ENCODE measurements at places on chromosomes 12 and 14. TPM values are rescaled to one million over a fixed set of nuclear protein-coding genes. Genes with fewer than 3 reads are reported as not detected.

- DNase-seq, result no peak
Measured at GRCh38 chr12:53961025-53961761, 6.5 kb downstream of the HOXC12 start.

DNA sequence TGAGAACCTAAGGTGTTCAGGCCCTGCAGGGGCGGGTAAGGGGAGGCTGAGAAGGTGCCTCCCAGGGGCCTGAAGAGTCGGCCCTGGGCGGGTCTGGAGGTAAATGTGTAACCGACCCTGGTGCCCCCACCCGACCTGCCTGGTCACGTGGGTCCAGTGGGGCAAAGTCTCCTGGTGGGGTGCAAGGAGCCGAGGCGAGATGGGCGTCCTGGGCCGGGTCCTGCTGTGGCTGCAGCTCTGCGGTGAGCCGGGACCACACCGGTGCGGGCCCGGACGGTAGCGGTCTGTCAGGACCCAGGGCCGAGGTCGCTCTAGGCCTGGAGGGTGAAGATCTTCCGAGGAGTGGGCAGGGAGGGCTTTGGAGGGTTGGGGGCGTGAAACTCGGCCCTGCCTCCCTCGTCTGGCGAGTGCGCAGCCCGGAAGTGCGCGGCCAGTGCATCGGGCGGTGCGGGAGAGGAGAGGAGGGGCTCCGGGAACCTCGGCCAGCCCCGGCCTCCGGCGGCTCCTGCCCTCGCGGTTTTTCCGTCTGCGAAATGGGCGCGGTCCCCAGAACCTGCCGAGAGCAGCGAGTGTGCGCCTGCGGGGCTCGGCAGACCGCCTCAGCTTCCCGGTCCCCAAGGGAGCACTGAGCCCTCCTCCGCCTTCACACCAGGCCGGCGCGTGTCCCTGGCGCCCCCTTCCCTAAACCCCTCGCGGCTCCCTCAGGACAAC, at the start of gene AMN:
TSS of gene AMN (plus strand) at position 174 of the 711 bp plus-strand sequence. CDS start at position 200, 26 bp downstream.
- no peak for DNase-seq

GRCh38 chr14:96165493-96166436, 38.9 kb upstream of the BDKRB2 start:
- no peak for DNase-seq

- peak; percentile 81 for DNase-seq
Measured at GRCh38 chr12:9649532-9649940, 20.0 kb upstream of the CLEC2D start.

The SLCO1B3 gene
- not detected for total RNA-seq

DNA sequence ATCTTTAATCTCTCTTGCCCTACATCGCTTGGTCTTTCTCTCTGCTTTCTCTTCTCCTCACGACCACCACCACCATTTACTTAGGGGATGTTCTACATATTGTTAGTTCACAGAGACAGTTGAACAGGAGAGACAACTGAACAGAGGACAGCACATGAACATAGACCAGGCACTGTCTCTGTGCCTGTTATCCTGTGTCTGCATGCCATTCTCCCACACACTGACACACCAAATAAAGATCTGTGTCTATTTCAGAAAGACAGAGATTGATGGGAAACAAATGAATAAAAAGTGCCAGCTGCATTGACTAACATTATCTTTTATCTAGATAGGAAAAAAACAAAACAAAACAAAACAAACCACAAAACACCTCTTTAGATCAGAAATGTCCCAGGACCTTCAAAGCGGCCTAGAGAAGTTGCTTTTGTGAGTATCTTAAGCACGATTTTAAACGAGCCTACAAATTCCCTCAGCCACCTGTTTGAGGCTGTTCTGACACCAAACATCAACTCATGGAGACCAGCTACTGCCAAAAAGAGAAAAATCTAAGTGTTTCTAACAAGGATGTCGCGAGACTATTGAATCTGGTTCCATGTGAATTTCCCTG, 77.6 kb upstream of the PARP11 start:
- no peak for DNase-seq

The POC1B gene
- 28.9 TPM for total RNA-seq

The DDX54 gene
- total RNA-seq, result 150 TPM

DNA sequence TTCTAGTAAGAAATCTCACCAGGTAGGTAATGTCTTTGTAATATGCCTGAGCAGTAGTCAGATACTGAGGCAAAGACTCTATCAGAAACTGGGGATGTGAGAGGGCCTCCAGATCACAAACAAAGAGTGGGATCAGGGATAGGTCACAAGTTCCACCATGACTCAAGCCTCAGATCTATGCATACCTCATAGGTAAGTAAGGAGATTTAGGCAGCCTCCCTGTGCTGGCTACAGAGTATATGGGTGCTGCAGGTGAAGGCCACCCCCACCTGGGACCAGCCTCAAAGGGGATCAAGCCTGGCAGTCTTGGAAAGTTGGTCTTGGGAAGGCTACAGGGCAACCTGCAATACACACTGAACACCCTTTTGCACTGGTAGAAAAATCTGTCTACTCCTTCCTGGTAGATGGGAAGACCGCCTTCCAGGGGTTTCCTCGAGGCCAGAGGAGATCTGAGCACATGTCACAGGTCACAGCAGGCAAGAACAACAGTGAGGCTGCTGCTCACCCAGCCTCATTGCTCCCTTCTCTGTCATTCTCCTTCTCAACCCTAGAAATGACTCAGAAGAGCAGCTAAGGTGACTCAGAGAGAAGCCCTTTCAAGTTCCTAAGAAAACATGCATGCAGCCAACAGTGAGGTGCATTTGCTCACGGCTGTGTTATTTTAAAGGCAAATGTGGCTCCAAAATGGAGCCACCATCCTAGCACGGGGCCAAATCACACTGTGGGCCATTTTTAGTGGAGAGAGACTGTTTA, 143.4 kb upstream of the CDKN3 start:
- no peak for DNase-seq

DNA sequence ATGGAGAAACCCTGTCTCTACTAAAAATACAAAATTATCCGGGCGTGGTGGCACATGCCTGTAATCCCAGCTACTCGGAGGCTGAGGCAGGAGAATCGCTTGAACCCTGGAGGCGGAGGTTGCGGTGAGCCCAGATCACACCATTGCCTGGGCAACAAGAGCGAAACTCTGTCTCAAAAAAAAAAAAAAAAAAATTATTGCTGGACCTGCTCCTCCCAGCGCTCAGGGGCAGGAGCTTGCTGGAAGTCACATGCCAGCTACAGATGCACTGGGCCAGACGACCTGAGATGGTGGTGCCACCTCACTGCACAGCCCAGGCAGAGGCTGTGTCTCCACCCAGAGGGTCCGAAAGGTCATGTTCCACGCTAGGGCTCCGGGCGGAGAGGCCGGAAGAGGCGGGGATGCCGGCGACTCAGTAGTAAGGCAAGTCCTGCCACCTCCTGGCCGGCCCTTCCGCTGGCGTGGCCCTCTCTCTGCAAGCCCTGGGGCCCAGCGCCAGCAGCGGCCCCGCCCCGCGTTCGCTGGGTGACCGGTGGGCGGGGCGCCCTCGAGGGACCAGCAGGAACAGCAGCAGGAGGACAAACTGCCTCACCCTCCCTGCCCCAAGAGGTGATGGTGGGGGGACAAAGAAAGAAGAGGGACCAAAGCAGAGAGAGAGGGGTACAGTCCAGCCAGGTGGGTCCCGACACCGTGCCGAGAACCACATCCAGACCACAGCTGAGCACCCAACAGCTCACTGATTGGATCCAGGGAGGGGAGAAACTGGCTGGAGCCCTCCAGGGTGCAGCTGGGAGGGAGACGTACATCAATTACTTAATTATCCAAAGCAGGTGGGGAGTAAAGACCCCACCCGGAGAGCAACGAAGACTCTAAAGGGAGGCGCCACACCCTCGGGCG, 3.6 kb upstream of the RHOF start:
- no peak for DNase-seq

DNA sequence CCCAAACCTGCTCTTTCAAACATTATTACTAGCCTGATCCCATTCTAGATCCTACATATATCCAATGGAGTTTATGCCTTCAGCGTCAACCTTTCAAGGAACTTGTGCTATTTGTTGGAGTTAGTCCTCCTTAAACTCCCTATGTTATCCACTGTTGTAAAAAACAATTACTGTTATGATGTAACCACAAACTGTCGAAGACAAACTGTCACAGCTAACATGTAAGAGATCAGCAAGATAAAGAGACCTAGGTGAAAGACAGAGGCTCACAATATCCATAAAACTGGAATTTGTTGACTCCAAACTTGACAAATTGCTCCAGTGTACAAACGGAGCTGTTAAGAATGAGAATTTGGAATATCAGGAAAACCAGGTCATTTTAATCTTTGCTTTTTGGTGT, 70.7 kb downstream of the CDK17 start:
- DNase-seq, result no peak

GRCh38 chr14:89889626-89890025, 64.9 kb downstream of the EFCAB11 start:
- no peak for DNase-seq

GRCh38 chr12:54227376-54227775, 38.6 kb upstream of the SMUG1 start:
- DNase-seq, result no peak

DNA sequence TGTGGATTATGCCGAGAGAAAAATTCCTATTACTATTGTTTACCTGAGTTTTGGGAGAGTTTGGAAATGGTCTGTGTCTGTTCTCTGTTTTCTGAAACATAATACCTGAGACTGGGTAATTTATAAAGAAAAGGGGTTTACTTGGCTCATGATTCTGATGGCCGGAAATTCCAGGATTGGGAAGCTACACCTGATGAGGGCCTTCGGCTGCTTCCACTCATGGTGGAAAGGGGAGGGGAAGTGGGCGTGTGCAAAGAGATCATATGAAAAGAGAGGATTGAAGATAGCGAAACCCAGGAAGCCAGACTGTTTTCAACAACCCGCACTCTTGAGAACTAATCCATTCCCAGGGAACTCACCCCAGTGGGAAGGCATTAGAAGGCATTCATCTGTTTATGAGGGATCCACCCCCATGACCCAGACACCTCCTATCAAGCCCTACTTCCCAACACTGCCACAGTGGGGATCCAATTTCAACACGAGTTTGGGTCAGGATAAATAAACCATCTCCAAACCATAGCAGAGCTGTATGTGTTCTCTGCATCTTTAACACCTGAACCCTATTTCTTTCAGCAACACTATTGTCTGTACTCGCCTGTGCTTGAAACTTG, 51.1 kb downstream of the APAF1 start:
- no peak for DNase-seq

- DNase-seq, result no peak
Measured at GRCh38 chr12:69309461-69309860, 38.7 kb upstream of the LYZ start.

The RHOJ gene
- total RNA-seq, result not detected

- no peak for DNase-seq
Measured at GRCh38 chr14:80584744-80585505, 356.6 kb downstream of the CEP128 start.

The CLSTN3 gene
- total RNA-seq, result 17.3 TPM

The KRT7 gene
- not detected for total RNA-seq

The KRT79 gene
- total RNA-seq, result not detected

GRCh38 chr14:20632448-20632830, 9.1 kb downstream of the OR6S1 start:
- no peak for DNase-seq

The PCED1B gene
- total RNA-seq, result 19.3 TPM

The SLC39A2 gene
- not detected for total RNA-seq

- no peak for DNase-seq
Measured at GRCh38 chr12:52730383-52730782, 27.1 kb upstream of the KRT77 start.

GRCh38 chr14:79043194-79043889, 873.2 kb downstream of the NRXN3 start:
- DNase-seq, result no peak

- no peak for DNase-seq
Measured at GRCh38 chr12:15854916-15855315, 27.3 kb upstream of the STRAP start.

DNA sequence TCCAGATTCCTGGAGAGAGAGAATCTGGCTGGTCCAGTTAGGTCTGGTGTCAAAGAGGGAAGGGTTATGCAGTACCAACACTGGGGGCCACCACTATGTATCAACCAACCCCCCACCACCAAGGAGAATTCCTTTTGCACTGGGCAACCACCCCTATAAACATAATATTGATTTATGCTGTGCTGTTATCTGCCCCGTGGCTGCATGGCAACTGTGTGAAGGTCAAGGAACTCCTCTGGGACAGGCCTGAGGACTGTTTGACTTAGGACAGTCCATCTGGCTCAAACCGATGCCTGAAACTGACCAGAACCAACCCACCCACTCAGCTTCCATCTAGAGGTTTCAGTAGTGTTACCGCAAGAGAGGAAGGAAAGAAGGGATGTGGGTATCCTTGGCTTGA, 20.5 kb downstream of the PLEKHH1 start:
- DNase-seq, result no peak

DNA sequence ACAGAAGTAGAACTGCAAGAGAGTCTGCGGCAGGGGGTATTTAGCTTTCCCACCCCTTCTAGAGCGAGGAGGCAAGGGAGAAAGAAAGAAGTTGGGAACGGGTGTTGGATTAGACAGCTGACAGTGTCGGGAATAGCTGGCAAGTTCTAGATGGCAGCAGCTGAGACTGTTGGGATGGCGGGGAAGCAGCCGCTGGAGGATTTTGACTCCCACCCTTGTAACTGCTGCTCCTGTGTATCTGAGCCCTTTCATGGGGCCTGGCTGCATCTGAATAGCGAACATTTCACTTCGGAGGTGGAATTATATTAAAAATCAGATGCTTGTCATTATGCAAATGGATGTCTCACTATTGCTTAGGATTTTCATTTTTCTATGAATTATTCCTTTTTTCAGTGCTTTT, 104.6 kb downstream of the AACS start:
- no peak for DNase-seq

- peak; percentile 49 for DNase-seq
Measured at GRCh38 chr12:120225852-120226640, 25.1 kb upstream of the RPLP0 start.

DNA sequence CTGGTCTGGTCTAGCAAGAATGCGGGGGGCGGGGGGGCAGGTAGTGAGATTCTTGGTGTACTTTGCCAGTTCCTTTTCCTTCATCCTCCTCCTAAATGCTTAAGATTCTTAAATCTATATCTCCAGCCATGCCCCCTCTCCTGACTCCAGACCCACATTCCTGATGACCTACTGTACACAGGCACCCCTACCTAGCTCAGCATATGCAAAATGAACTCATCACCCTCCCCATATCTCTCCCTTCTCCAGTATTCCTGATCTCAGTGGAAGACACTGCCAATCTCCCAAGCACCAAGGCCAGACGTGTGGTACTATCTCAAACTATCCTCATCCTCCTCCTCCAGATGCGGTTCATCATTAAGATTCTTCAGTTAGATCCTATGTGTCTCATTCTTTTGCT, 215.8 kb downstream of the SPTSSA start:
- no peak for DNase-seq

- no peak for DNase-seq
Measured at GRCh38 chr14:34180434-34180833, 229.6 kb upstream of the EGLN3 start.

The NEDD1 gene
- total RNA-seq, result 32.8 TPM

GRCh38 chr12:86283620-86284019, 27.4 kb upstream of the MGAT4C start:
- DNase-seq, result no peak

The TGM1 gene
- total RNA-seq, result 5.4 TPM
